ENCODE measurements at places on chromosomes 7 and 10. TPM values are rescaled to one million over a fixed set of nuclear protein-coding genes. Genes with fewer than 3 reads are reported as not detected.

GRCh38 chr7:131861620-131862346 is 305.4 kb upstream of the PODXL start:
- no peak for DNase-seq

- no peak for DNase-seq
Measured at GRCh38 chr7:124881981-124882380, 47.6 kb downstream of the POT1 start.

CLRN3 gene
- polyA plus RNA-seq, result not detected

ESYT2 gene
- polyA plus RNA-seq, result 32.1 TPM
